ENCODE measurements at places on chromosomes 2 and 18. TPM values are rescaled to one million over a fixed set of nuclear protein-coding genes. Genes with fewer than 3 reads are reported as not detected.

DNA sequence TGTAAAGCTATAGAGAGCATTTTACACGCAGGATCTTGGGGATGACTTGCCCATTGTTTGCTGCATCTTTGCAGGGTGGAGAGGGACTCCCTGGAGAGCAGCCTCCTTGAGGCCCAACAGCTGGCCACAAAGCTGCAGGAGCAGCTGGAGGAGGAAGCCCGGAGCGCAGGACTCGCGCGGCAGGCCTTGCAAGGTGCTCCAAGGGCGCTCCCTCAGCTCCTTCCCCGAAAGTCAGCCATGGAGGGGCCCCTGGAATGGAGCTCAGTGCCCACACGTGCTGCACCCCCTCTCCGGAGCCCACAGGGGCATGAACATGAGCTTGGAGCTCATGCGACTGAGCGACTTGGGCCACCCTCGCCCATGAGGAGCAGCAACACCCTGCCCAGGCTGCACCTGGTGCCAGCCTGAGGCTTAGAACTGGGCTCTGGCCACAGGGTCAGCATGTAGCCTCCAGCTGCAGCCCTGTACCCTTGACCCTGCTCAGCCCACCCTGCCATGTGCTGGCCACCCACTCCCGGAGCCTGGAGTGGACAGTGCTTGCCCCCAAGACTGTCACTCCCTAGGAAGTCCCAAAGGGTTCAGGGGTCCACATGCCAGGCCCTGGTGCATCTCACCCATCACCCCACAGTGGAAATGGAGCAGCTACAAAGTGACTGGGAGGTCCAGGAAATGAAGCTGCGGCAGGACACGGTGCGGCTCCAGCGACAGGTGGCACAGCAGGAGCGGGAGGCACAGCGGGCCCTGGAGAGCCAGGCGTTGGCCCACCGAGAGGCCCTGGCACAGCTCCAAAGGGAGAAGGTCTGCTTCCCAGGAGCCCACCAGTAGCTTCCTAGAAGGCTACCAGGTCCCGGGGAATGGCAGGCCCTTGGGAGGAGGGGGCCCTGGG lies 43.0 kb downstream of the CROCC2 start:
- no peak for DNase-seq

DNA sequence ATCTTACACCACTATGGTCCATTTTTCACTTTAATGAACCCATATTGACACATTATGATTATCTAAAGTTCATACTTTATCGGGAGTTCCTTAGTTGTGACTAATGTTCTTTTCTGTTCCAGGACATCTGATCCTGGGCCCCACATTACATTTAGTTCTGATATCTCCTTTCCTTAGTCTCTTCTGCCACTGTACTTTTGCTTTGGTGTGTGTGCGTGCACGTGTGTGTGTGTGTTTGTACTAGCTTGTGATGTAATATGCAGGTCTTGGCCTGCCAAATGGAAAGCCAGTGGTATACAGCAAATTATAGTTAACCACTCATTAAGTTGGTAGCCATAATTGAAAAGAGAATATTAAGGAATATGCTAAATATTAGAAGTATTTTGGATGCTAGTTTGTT lies 88.0 kb downstream of the CDC42EP3 start:
- no peak for DNase-seq

- no peak for DNase-seq
Observed at GRCh38 chr2:159558479-159558878, 57.9 kb downstream of the BAZ2B start.

DNA sequence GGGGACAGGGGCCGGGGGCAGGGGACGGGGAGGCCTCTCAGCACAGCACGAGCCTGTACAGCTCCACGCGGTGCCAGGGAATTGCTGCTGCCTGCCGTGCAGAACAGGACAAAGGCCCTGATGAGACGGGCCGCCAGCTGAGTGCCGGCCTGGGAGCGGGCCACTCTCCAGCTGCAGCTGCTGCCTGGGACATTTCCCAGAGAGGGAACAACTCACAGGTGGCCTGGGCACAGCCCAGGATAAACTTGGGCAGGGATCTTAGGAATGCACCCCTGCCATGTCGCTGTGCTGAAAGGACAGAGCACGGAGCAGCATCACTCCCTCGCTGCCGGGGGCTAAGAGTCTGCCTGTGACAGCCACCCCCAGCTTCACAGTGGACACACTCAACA lies 38.8 kb downstream of the CENPO start:
- no peak for DNase-seq

DNA sequence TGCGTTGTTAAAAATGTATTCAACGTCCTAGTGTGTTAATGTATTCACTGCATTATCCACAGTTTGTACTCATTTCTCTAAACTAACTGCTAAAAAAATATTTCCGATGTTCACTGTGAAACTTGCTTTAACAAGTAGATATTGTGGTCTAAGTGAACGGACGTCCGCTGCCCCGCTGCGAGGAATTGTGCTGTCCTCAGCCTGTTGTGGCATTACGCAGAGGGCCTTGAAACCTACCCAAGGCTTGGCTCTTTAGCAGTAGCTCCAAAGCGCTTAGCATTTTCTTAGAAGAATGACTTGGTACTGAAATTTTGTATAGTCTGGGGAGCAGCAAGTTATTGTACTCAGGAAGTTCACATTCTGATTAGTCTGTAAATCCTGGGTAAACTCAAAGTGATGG lies 136.5 kb upstream of the SP5 start:
- no peak for DNase-seq

DNA sequence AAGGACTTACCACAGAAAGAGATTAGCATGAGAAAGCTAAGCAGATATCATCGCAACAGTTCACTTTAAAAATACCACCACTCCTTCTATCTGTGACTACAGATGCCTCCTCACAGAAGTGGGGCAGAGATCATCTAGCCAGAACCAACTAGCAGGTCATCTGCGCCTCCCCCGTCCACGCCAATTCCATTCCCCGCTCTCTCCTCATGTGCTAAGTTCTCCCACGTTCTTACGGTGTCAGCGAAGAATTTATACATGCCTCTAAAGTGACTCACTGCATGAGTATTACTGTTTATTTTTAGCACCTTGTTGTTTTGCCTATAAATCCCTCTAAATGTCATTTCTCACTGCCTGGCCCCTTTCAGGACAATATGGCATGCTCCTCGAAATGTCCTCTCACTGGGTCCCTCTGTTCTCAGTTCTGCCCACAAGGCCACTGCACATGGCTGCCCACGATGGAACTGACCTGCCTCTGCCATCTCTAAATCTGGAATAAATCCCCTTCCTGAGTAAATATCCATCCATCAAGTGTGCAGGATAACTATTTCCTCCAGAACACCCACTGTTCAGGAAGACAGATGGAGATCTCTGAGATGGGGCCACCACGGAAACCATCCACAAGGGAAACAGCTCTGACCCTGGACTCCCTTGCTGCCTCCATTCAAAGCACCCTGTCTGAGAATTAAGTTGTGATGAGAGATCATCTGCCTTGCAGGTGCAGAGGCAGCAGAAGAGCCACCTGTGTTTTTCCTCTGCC lies 137.7 kb downstream of the IRS1 start:
- peak; percentile 99 for DNase-seq

GRCh38 chr2:195498839-195499490 lies 158.1 kb upstream of the SLC39A10 start:
- peak; percentile 61 for DNase-seq

GRCh38 chr18:56307354-56308170 lies 330.8 kb downstream of the TXNL1 start:
- no peak for DNase-seq

DNA sequence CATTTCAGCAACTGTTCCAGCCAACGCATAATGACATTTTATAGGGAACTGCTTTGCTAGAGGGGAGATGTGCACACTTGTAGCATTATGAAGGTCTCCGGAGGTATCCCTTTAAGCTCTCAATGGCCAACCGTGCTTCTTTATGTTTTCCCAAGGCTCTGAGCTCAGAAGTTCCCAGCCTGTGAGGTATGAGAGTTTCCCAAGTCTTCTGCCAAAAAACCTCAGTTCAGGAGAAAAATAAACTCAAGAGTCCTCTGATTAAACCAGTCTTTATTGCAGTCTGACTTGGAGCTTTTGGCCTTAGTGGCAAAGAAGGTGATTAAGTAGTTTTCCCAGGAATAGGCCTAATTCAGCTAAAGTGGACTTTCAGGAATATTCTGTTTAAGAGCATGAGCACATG lies 35.4 kb upstream of the ZNF532 start:
- peak; percentile 63 for DNase-seq

DNA sequence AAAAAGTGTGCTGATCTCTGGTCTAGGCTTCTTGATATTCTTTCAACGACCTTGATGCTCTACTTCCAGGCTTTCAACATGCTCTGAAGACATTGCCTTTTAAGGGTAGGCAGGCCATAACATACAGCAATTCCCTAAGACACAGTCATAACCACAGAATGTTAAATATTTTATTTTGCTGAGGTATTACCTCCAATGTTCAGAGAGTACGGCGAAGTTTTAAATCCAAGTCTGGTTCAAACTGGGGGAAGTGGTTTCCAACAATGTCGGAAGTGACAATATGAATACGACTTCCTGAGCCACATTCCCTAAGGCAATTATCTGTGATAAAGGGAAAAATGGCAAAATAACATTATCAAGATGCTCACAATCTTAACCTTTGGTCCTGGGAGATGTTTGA lies 1077.9 kb upstream of the PIK3C3 start:
- DNase-seq = peak; percentile 95

DNA sequence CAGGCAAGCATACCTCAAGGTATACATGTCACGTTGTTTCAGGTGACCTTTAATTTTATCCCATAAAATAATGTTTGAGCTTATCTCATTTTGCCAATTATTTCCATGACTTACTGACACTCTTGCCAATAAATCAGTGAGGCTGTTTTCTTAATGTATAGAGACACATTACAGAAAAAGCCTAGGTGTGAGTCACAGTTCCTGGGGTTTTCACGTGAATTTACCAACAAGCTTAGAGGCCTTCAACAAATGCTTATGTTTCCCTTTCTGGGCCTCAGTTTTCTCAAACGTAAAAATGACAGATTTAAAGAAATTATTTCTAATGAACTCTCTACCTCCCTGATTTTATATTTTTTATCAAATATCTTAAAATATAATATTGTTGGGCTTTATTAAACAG lies 517.5 kb upstream of the SPHKAP start:
- DNase-seq = no peak

DNA sequence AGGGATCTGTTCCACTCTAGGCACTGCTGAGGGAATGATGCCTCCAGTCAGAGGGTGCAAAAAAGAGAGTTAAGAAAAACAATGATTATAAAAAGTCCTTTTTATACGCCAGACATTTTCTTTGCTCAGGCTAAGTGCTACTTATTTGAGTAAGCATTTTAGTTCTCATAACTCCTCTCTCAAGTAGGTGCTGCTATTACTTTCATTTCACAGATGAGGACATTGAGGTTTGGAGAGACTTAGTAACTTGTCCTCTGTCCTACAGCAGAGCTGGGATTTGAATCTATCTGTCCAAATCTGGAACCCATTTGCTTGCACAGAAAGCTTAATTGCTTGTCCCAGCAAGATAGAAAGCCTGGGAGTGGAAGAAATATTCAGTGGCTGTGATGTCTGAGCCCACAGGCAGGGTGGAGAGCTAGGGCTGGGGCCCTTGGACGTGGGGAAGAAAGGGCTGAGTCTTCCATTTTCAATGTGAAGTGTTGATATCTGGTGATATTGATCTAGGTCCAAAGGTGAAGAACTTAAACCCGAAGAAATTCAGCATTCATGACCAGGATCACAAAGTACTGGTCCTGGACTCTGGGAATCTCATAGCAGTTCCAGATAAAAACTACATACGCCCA lies 5.8 kb downstream of the IL37 start:
- DNase-seq = no peak

- DNase-seq = no peak
Observed at GRCh38 chr2:9478526-9478925, 4.2 kb downstream of the IAH1 start.

- DNase-seq = peak; percentile 62
Observed at GRCh38 chr2:216563646-216564045, 65.0 kb downstream of the RPL37A start.

DNA sequence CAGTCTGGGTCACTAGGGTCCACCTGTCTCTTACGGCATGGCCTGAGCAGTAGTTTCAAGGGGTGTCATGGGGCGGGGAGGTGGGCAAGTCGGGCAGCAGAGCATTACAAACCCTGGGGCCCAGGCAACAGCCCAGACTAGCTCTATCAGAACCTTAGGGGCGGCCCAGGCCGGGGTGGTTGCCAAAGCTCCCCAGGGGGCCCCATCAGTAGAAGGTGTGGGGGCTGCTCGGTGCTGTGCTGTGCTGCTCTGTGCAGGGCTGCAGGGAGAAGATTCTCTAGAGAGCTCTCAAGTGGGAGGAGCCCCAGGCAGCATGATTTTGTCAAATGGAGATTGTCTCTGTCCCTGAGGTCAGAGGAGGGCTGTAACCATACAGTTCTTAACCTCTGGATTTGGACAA lies 36.4 kb upstream of the SLC14A1 start:
- no peak for DNase-seq

DNA sequence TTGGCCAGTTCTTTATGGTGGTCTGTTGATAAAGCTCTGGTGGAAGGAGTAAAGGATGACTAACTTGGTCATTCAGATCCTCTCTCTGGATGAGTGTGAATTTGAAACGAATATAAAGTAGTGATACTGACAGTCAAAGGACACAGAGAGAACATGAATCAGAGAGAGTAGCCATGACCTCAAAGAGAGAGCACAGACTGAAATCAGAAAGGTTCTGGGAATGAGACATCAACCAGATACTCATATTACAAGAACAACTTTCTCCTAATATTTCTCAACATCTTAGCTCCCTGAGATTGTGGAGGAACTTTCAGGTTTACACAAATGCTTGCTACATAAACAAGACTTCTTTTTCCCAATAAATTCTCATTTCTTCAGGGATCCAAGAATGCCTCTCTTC lies 849.1 kb upstream of the CHAC2 start:
- peak; percentile 58 for DNase-seq

- DNase-seq = peak; percentile 45
Observed at GRCh38 chr2:73112026-73112912, 479 bp downstream of the RAB11FIP5 start.

- no peak for DNase-seq
Observed at GRCh38 chr2:207228402-207228801, 62.7 kb upstream of the KLF7 start.

DNA sequence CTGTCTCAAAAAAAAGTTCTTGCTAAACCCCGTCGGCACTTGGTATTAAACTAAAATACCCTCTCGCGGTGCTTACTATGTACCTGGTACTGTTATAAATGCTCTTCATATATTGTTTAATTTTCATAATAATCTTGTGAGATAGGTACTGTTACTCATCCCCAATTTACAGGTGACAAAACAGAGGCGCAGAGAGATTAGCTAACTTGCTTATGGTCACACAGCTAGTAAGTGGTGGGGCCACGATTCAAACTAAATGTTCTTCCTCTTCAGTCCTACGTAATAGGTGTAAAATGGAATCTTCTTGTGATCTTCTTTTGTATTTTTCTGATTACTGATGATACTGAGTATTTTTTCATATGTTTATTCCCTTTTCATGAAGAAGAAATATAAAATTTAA lies 51.3 kb downstream of the TET3 start:
- no peak for DNase-seq

Gene RGPD3
- 0.10 TPM for total RNA-seq

Gene MALL
- total RNA-seq = 0.36 TPM

Gene PLEKHH2
- 1.1 TPM for total RNA-seq

Gene RBM43
- total RNA-seq = 4.8 TPM

Gene KCNIP3
- total RNA-seq = 1.5 TPM

Gene RGPD4
- total RNA-seq = not detected

Gene SERPINB11
- not detected for total RNA-seq

Gene ADGRF3
- total RNA-seq = 0.17 TPM

Gene TCF23
- not detected for total RNA-seq

Gene ATP6V1B1
- total RNA-seq = not detected

Gene LIMS2
- 73.3 TPM for total RNA-seq

Gene SEPTIN10
- 90.8 TPM for total RNA-seq

Gene IL18RAP
- total RNA-seq = not detected

Gene SOWAHC
- 16.5 TPM for total RNA-seq

Gene CYP27A1
- total RNA-seq = 3.9 TPM

All from astrocyte (in vitro differentiated cells and primary cell).